ENCODE measurements at places on chromosomes 1 and 21. TPM values are rescaled to one million over a fixed set of nuclear protein-coding genes. Genes with fewer than 3 reads are reported as not detected.
A peak's percentile ranks its signal among the peaks of the same experiment; 100 is the strongest.

- no peak for DNase-seq
These were observed 9.8 kb upstream of the AK5 start for GRCh38 chr1:77271852-77272580.

DNA sequence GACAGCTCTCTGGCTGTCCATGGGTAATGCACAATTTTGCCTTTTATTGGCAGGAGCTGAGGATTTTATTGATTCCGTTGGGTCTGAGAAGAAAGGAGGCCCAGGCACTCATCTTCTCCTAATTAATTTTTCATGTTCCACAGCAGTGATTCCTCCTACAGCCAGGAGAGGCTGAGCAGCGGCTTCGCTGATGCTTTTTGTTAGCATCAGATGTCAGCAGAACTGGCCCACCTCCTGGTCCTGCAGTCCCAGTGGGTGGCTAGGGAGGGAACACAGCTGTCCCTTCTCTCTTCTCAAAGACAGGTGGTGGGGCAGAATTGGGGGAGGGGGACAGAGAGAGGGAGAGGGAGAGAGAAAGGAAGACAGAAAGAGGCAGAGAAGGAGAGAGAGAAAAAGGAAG is 5.7 kb downstream of the MT1HL1 start:
- no peak for DNase-seq

DNA sequence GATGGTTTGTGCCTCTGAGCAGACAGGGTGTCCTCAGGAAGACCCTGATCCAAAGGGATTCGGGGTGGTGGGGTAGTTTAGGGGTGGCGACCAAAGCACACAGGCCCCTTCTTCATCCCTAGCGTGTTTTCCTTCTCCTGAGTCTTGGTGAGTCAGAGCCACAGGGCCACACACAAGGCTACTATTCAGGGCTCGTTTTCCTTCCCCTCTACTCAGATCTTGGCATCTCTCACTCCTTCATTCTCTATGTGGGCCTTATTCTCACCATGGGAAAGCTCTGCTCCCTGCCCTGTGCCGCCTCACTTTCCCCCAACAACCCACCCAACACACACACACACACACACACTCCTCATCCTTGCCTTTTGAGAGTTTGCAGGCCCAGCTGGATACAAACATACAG is 43.6 kb upstream of the WNT2B start:
- no peak for DNase-seq

- peak; percentile 86 for DNase-seq
These were observed 69.2 kb downstream of the MORN1 start for GRCh38 chr1:2322065-2322571.

DNA sequence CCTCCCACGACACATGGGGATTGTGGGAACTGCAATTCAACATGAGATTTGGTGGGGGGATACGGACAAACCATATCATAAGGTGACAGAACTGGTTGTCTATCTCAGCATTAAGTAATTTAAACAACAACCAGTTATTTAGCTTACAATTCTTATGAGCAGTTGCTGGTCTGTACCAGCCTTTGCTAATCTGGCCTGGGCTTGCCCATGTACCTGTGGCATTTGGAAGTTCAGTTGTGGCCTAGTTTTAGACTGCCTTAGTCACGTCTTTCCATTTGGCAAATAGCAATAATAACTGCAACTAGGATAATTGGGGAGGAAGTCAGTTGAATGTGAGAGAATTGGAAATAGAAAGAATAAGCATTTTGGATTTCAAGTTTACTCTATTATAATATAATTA is 441.8 kb upstream of the CXADR start:
- DNase-seq = no peak

The PTPN7 gene
- 0.51 TPM for total RNA-seq

All from Right ventricle myocardium inferior (tissue), 1 donor.